ENCODE measurements at places on chromosomes 13 and 19.

DNA sequence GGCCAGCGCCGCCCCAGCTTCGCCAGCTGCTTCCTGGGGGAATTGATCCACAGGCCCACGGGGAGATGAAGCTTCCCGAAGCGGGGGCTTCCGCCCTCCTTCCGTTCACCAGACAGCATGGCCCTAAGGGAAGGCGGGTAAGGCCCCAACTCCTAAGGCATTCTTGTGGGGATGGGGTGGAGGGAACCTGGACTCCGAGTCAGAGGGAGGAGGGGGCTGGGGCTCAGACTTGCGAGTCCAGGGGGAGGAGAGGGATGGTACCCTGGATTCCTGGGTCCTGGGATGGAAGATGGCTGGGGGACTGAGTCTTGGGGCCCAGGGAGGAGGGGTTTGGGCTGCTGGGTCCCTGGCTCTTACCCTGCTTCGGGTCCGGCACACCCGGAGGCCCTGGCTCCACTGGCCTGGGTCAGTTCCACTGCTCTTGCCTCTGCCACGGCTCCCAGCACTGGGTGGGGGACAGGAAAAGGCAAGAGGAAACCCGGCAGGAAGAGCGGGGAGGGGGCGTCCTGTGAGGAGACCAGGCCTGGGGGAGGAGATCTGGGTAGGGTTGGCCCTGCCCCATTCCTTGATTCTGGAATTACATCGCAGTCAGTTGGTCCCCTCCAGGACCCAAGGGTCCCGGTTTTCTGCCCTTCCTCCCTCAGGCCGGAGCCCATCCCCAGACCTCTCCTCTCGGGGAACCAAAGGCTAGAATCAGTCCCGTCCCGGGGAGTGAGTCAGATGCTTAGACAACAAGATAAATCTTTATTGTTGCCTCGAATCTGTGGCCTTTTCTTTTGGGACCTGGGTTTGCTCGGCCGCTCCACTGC is at the start of gene RASIP1:
Gene RASIP1, minus strand, starts transcription at position 447 of the 809 bp plus-strand sequence. Its CDS starts 328 bp downstream, at position 119.
- DNase-seq: no peak

GRCh38 chr19:15563325-15563794 is 51.7 kb upstream of the CYP4F8 start:
- DNase-seq: no peak

GRCh38 chr13:109608503-109608902 is 177.9 kb downstream of the IRS2 start:
- no peak for DNase-seq

GRCh38 chr13:106696140-106696539 is 128.2 kb upstream of the ARGLU1 start:
- no peak for DNase-seq

- peak; percentile 24 for DNase-seq
Measured at GRCh38 chr13:110819203-110820014, 95.5 kb downstream of the ANKRD10 start.

DNA sequence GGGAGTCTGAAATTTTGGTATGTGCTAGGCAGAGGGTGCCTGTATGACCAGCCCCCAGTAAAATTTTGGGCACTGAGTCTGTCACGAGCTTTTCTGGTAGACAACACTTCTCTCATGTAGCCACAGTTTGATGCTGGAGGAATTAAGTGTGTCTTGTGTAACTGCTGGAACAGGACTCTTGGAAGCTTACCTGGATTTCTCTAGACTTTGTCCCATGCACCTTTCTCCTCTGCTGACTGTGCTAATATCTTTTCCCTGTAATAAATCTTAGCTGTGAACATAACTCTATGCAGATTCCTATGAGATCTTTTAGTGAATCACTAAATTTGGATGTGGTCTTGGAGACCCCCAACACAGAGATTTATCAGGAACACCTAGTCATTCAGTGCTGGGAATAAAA is 13.8 kb downstream of the RNF6 start:
- no peak for DNase-seq

DNA sequence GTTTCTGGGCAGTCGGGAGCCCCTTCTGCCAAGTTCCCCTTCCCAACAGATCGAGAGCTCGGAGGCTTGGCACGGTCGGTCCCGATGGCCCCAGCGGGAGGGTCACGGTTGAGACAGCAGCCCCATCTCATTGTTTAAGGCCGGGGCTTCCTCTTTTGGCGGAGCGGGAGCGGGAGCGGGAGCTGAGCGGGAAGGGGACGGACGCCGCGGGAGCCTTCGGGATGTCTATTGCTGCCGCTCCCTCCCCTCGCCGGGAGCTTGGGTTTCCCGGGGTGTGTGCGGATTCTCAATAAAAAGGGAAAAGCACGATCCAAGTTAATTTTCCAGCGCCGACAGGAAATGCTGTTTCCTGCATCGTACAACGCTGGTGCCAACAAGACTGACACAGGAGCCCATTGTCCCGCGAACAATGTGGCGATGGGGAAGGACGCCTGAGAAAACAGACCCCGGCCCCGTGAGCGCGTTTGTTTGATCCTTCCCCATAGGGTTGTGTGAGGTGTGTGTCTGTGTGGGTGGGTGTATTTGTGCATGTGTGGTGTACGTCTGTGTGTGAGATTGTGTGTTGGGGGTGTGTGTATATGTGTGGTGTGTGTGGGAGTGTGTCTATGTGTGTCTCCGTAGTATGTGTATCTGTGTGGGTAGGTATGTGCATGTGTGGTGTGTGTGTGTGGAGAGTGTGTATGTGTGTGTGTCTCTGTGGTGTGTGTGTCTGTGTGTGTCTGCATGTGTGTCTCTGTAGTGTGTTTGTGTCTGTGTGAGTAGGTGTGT is 36.3 kb upstream of the FLT1 start:
- DNase-seq: no peak

GRCh38 chr19:14395710-14396336 is 14.6 kb downstream of the ADGRE5 start:
- no peak for DNase-seq

GRCh38 chr19:47497050-47497766 is 13.2 kb upstream of the KPTN start:
- DNase-seq: no peak

DNA sequence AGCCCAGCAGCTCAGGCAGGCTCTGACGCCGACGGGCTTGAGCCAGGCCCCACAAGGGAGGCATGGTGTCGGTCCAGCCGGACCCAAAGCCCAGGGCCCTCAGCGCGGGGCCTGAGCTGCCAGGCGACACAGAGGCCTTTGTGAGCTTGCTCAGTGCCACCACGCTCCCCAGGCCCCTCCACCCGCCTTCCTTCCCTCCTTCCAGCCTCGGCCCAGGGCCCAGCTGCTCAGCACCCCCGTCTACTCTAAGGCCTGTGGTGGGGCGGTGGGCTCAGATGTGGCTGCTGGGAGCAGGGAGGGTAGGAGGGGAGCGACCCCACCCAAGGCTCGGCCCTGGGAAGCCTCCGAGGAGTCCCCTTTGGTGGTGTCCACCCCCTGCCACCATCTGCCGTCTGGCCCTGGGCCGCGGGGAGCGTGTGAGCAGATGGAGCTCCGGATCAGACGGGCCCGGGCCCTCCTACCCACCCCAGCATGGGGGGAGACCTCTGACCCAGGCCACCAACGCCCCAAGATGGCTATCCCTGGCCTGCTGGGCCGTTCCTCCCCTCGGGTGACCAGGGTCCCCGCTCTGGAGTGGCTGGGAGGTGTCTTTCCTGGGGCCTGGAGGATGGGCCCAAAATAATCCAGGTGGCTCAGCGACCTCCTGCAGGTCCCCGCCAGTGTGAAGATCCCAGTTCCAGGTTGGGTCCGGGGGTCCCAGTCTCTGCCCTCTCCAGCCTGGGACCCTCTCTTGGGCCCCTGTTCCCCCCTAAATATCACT is 7.8 kb downstream of the ZBTB7A start:
- peak; percentile 72 for DNase-seq

GRCh38 chr13:50512474-50513299 is 330.8 kb downstream of the DLEU7 start:
- DNase-seq: peak; percentile 43

GRCh38 chr19:16247353-16248182 is 49.9 kb downstream of the AP1M1 start:
- peak; percentile 33 for DNase-seq

- DNase-seq: no peak
Measured at GRCh38 chr19:17866964-17867486, 4.7 kb upstream of the SLC5A5 start.

GRCh38 chr13:76980075-76980718 is 11.7 kb upstream of the CLN5 start:
- peak; percentile 18 for DNase-seq

GRCh38 chr19:49712397-49712859 is 21.5 kb downstream of the CPT1C start:
- no peak for DNase-seq

DNA sequence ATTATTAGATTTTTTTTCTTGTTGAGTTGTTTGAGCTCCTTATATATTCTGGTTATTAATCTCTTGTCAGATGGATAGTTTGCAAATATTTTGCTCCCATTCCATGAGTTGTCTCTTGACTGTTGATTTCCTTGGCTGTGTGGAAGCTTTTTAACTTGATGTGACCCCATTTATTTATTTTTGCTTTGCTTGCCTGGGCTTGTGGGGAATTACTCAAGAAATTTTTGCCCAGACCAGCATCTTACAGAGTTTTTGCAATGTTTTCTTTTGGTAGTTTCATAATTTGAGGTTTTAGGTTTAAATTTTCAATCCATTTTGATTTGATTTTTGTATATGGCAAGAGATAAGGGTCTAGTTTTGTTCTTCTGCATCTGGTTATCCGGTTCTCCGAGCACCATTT is 124.7 kb downstream of the PCCA start:
- no peak for DNase-seq

- no peak for DNase-seq
Measured at GRCh38 chr19:12947702-12948611, 2.3 kb downstream of the RAD23A start.
